ENCODE measurements at places on chromosomes 12 and 14.
A peak's percentile ranks its signal among the peaks of the same experiment; 100 is the strongest.

GRCh38 chr12:102050660-102051430 lies 10.9 kb downstream of the WASHC3 start:
- DNase-seq: no peak

- DNase-seq: no peak
These were observed 10.2 kb upstream of the ITGB7 start for GRCh38 chr12:53217051-53217930.

GRCh38 chr12:61629702-61630101 lies 630.5 kb upstream of the USP15 start:
- DNase-seq: no peak

GRCh38 chr12:123358035-123358434 lies 6.6 kb downstream of the SBNO1 start:
- no peak for DNase-seq

DNA sequence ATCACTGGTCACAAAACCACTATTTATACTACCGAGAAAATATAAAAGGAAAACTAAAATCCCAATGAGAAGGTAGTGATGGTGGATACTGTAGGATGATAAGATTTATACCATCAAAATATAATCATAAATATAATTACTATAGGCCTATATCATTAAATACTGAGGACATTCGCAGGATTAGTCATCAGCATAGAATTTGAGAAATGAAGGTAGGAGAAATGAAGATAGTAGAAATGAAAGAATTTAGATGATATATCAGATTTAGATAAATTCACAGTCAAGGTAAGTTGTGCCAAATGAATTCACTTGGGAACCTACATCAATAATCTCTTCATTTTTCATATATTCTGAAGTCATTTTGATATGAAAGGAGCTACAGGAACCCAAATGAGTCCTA lies 82.8 kb downstream of the DAAM1 start:
- no peak for DNase-seq

DNA sequence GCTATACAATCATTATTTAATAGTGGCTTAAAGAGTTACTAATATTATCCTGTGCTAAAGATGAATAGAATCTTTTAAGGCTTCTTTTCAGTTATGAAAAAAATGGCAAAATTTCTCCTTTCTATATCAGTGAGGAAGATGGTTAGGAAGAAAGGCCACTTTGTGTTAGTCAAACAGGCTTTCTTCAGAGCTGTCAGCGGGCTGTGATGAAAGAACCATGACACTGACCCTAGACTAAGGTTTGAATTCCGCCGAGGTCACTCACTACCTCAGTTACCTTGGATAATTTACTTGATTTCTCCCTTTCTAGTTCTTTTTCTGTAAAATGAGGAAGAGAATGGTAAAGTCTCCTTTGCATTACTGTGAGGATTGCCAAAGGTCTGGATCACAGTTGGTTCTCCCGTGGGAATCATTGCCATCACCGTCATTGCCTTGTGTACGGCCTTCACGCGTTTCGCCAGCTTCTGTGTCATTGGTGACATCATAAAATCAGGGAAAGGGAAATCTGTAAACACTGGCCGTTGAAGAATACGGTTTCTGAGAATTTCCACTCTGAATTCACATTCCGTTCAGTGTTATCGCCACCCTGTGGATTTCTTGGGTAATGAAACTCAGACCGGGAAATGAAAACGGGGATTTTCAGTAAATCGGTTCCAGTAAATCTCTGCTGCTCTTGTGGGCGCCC lies 26.7 kb upstream of the YBX3 start:
- peak; percentile 83 for DNase-seq

DNA sequence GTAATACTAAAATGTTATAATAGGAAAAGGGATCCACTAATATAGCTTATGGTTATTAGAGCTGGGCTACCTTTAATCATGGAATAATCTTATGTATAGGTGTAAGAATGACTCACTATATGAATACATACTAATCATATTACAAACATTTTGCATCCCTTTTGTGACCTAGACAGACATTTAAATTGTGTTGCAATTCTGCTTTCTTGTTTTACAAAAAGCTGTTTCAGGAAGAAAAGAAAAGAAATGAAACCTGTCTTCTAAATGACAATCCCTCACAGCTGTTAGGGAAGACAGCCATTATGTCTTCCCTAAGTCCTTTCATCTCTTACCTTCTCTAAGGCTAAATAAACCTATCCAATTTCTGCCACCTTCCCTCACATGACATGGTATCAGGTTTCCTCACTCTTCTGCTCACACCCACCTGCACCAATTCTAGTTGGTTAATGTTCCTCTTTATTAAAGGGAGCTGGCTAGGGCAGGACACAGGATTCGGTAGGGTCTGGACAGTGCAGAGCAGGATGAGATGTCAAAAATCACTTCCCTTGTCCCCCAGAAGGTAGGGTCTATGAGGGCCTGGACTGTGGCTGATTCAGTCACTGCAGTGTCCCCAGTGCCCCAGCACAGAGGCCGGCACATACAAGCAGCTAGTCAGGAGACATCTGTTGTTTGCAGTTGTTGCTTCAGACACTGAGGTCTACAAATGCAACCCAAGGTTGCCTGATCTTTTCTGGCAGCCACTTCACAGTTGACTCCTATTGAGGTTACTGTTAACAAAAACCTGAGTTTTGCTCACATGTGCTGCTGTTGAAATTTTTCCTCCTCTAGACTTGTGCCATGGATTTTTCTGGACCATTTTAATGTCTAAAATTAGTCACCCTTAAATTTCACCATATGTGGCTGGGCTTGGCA lies 3.7 kb downstream of the DHRS7 start:
- no peak for DNase-seq

DNA sequence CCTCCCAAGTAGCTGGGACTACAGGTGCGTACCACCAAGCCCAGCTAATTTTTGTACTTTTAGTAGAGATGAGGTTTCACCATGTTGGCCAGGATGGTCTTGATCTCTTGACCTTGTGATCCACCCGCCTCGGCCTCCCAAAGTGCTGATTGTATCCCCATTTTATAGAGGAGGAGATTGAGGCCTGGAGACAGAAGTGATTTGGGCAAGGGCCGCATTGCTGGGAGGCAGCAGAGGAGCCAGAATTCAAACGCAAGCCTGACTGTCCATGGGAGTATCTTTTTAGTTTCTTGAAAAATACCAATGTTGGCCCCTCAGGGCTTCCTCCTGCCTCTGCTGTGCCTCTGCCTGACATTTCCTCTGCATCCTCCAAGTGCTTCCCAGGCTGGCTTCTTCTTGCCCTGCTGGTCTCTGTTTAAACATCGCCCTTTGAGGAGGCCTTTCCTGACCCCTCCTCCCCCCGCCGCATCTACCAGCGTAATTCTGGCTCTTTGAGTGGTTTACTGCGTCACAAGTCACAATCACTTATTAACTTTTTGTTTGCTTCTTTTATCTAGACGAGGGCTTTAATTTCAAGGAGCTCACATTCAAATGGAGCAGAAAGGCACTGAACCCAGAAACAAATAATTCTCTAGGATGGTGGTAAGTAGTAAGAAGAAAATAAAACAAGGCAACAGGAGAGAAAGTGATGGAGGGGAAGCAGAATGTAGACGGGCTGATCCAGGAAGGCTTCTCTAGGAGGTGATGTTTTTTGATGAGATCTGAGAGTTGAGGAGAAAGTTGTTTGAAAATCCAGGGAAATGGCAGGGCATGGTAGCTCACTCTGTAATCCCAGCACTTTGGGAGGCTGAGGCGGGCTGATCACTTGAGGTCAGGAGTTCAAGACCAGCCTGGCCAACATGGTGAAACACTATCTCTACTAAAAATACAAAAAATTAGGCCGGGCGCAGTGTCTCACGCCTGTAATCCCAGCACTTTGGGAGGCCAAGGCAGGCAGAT lies 91.0 kb upstream of the MED13L start:
- no peak for DNase-seq

GRCh38 chr14:84080944-84081343 lies 1449.0 kb upstream of the FLRT2 start:
- DNase-seq: no peak

DNA sequence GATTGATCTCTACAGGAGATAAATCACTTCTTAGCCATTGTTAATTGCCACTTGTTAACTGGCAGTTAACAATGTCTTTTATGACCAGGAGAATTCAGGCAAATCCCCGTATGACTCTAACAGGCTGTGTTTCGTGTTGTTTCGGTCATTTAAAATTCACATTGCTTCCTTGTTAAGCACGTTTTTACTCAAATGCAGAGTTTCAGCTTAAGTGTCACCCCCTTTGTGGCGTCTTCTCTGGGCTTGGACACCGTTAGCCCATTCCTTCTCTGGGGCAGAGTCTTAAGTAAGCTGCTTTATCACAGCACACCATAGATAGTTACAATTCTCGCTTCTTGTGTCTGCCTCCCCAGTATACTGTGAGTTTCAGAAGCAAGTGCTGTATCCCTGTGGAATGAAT lies 205.4 kb downstream of the EPS8 start:
- DNase-seq: no peak

GRCh38 chr12:14901228-14901562 lies 15.5 kb upstream of the MGP start:
- DNase-seq: no peak

- DNase-seq: no peak
These were observed 27.2 kb upstream of the YBX3 start for GRCh38 chr12:10750385-10750727.

- DNase-seq: no peak
These were observed 32.6 kb upstream of the PNMA1 start for GRCh38 chr14:73746520-73747378.

GRCh38 chr12:6612247-6612646 lies 5.1 kb upstream of the CHD4 start:
- DNase-seq: no peak

DNA sequence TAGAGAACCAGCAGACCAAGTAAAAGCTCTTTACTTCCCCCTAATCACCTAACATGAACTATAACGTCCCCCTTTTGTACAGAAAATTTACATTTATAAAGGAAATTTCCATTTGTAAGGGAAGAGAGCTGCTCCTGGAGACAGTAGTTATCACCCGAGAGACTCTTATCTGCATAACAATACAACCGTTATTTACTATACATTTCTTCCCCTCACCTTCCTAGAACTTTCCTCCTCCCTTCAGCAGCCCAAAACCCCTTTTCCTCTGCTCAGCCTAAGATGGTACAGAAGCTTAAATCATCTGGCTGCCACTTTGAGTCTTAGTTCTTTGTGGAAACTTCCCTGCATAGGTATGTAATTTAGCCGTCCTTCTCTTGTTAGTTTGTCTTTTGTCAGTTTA lies 40.4 kb upstream of the ETV6 start:
- no peak for DNase-seq

DNA sequence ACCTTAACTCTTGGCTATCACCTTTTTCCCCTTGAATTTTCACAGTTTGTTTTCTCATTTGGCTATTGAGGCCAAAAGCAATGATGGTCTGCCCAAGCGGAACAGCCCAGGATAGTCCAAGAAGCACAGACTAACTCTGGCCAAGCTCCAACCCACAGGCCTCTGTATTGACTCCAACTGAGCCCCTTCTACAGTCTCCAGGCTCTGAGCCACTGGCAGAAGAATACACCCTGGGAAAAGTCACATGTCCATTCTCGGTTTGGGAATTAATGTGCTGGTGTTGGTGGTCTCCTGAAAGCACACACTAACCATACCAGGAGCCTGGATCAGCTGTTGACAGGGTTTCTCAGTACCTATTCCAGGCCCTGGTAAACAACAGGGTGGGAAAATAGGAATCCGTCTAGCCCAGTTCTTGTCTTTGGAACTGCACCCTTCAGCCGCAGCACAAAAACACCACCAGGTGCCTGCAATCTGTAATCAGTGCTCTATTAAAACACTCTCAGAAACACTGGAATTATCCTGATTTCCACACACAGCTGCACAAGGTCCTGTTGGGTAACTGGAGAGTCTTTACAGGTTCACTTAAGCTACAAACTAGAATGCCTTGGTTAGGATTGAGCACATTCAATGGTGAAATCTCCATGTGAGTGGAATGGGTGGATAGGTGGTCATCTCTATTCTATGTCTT lies 63.6 kb downstream of the STXBP6 start:
- no peak for DNase-seq

DNA sequence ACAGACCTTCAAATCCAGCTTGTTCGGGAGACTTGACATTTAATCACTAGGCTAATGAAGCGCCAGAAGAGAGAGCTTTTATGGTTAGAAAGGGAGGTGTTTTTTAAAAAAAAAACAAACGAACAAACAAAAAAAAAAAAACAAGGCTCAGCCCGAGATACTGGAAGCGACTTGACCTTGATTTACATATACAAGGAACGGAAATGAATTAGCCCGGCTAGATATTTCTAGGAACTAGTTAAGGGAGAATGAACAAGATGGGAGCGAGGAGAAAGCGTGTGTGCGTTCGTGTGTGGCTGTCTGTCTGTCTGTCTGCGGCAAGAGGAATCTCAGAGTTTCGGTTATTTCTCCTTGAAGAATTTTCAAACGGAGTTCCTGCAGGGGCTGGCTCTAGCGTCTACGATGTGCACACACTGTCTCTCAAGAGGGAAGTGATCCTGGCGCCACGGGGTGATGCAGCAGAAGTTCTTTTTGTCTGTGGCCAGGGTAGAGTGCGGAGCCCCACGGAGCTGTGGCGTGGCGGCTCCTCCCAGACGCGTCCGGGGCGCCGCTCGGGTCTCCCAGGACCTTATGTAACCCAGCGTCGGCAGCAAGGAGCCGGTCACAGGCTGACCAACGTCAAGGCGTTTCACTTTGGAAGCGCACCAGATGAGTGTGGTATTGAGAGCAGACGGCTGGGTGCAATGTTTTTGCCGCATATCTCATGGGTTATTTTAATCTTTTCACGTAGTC lies 18.8 kb downstream of the SOCS2 start:
- DNase-seq: peak; percentile 43

DNA sequence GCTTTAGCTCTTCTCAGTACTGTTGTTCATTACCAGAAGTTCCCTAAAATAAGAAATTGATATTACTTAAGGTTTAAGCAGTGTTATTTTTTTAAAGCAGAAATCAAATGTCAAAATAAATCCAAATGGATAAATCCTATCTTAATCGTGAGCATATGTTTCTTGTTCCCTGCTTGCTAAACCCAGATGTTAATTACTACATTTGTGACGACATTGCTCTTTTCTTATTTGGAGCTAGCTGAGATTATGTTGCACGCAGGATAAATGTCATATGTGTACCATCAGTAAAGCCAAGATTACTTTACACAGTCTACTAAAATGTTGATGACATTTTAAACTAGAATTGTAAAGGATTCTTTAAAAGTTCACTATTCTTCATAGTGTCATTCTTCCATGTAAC lies 157.5 kb downstream of the PLCZ1 start:
- DNase-seq: no peak

DNA sequence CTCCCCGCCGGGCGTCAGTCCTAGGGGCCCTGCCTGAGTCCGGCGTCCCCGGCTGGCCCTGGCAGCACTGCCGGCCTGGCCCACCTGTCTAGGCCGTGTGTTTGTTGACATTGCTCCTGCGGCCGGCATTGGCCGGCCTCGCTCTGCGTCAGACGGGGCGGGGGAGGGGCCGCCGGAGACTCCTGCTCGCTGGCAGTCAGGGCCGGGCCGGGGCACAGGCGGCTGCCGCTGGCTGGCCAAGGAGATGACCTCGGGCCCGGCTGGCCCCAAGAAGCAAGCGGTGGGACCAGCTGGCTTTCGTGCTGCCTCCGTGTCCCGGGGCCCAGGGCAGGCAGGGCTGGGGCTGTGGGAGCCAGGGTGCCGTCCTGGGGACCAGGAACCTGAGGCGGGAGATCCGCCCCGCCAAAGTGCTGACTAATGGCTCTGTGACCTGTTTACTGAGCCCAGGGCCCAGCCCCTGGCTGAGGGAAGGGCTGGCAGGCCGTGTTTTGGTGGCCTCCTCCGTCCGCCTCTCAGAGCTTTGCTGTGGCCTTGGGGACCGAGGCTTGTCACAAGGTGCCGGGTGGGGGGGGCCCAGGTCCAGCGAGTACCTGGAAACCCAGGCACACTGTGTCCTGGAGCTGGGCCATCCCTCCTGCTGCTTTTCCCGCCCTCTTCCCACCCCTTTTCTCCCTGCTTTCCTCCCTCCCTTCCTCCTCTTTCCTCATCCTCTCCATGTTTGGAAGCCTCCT lies 1.8 kb downstream of the ULK1 start:
- DNase-seq: peak; percentile 41
